Esophagus muscularis mucosa (tissue), 4 donors: ENCODE measurements at places on chromosomes 7 and 10. TPM values are rescaled to one million over a fixed set of nuclear protein-coding genes. Genes with fewer than 3 reads are reported as not detected.

GRCh38 chr7:147432079-147432478 lies 1158.5 kb upstream of the C7orf33 start:
- no peak for DNase-seq

DNA sequence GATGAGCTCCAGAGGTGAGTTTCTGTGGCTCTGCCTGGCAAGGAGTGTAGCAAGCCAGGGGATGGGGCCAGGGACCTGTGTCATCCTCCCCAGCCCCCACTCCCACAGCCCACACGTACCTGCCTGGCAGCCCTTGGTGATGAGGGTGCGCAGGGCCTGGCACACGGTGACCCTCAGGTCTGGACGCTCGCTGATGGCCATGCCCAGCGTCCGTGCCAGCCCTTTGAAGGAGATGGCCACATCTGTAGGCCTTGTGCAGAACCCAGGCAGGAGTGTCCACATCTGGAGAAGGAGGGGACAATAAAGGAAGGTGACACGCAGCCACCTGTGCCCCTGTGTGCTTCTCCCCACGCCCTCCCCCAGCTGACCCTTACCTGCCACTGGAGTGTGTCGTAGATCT lies 27.7 kb downstream of the RRP12 start:
- no peak for DNase-seq

DNA sequence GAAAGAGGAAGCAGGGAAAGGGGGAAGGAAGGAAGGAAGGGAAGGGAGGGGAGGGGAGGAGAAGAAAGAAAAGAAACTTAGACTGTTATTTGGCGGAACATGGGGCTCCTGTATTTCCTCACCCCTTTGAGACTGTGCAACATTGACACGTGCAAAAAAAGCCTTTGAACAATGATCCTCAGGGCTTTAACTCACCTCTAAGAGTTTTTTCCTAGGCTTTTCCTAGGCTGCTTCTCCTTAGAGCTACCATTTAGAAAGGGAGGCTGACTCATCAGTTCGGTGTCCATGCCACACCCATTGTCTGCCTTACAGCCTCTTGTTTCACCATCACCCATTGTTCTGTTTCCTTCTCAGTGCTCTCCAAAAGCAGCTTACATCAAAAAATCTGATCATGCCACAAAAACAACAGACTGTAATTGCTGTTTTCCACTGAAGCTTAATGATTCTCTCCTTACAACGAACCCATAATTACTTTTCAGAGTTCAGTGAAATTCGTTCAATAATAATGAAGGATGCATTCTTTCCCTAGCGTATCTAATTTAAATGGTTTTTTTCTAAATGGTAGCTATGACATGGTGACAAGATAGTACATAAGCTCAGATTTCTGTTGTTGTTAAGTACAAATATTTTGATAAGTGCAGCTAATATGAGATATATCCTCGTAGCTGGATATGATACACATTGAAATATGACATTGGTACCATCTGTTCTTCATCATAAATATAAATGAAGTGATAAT lies 90.8 kb downstream of the PRLHR start:
- no peak for DNase-seq

GRCh38 chr7:143318661-143319060 lies 2.8 kb downstream of the CLCN1 start:
- no peak for DNase-seq

DNA sequence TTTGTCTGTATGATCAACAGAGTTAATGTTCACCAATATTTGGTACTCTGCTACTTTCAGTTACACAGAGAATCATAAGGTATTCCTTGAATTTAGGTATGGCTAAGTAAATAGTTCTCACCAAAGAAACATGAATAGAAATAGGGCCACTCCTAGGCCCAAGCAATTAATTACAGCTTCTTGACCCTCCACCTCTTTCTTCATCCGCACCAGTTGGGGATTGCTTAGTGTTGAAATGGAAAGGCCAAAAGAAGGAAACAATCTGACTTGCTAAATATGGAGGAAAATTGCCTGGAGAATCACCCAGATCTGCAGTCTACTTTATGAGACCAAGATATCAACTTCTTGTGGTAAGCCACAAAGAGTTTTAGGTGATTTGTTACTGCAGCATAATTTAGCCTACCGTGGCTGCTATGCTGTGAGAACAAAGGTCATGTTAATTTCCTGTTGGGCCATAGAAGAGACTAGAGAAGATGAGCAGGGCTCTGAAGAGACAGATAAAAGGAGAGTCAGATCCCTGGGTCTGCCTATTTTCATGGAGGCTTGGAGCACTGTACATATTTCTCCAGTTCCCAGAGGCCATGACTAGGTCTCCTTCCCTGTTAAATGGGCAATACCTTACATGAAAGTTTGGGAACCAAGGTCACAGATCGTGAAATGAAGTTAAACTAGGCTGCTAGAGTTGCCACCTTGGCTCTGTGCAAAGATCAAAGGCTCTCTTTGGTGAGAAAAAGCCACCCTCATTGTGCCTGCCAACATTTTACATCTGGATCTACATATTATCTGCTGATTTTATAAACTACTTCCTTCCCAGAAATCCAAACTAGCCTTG lies 93.3 kb upstream of the GDF10 start:
- DNase-seq, result no peak

- no peak for DNase-seq
Measured at GRCh38 chr7:74398426-74398825, 55.3 kb upstream of the GTF2IRD1 start.

The GGCT gene
- total RNA-seq, result 14.9 TPM

The TDRD1 gene
- total RNA-seq, result 0.42 TPM

The INA gene
- total RNA-seq, result 3.1 TPM

The LIPF gene
- not detected for total RNA-seq

The RADIL gene
- 12.1 TPM for total RNA-seq

The SPACDR gene
- total RNA-seq, result not detected

The SRRT gene
- 58.6 TPM for total RNA-seq

The CYP2C19 gene
- 0.17 TPM for total RNA-seq

The PARG gene
- 25.7 TPM for total RNA-seq
